ENCODE measurements at places on chromosomes 7 and 10.

GRCh38 chr7:1486571-1486970 lies 17.6 kb downstream of the INTS1 start:
- DNase-seq, result no peak

GRCh38 chr7:153934048-153934447 lies 118.2 kb upstream of the DPP6 start:
- DNase-seq, result no peak

DNA sequence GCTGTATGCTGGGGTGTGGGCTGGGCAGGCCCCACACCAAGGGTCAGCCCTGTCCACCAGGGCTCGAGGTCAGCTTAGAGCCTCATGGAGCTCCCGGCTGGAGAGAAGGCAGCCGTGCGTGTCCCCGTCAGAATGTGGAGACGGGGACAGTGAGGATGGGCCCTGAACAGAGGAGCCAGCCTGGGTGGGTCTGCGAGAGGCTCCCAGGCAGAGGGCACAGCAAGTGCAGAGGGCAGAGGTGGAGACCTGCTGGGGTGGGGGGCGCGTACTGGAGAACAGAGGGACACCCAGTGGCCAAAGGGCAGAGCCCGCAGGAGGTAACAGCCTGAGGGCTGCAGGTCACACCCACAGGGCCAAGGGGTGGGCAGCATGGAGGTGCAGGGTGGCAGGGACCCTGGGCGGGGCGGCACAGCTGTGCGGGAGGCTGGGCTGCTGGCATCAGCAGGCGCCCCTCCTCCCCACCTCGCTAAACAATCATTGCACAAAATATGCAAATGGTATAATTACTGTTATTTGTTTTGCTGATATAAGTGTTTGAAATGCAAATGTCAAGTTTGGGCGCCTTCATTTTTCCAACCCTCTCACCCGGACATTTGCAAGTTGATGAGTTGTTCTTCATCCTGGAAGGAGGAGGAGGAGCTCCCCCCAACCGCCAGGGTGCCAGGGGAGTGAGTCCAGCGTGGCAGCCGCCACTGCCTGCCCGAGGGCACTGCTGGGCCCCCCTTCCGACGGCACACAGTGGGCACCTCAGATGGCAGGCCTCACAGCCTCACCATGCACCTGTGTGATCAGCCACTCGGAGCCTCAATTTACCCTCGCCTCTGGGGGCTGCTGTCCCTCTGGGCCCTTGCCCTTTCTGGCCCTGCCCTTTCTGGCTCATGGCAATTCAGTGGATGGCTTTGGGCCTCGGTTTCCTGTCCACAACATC lies 35.0 kb downstream of the ELFN1 start:
- DNase-seq, result no peak

- no peak for DNase-seq
These were observed 43.5 kb downstream of the YKT6 start for GRCh38 chr7:44244282-44244681.

- no peak for DNase-seq
These were observed 23.7 kb downstream of the KCNH2 start for GRCh38 chr7:150954201-150954985.

DNA sequence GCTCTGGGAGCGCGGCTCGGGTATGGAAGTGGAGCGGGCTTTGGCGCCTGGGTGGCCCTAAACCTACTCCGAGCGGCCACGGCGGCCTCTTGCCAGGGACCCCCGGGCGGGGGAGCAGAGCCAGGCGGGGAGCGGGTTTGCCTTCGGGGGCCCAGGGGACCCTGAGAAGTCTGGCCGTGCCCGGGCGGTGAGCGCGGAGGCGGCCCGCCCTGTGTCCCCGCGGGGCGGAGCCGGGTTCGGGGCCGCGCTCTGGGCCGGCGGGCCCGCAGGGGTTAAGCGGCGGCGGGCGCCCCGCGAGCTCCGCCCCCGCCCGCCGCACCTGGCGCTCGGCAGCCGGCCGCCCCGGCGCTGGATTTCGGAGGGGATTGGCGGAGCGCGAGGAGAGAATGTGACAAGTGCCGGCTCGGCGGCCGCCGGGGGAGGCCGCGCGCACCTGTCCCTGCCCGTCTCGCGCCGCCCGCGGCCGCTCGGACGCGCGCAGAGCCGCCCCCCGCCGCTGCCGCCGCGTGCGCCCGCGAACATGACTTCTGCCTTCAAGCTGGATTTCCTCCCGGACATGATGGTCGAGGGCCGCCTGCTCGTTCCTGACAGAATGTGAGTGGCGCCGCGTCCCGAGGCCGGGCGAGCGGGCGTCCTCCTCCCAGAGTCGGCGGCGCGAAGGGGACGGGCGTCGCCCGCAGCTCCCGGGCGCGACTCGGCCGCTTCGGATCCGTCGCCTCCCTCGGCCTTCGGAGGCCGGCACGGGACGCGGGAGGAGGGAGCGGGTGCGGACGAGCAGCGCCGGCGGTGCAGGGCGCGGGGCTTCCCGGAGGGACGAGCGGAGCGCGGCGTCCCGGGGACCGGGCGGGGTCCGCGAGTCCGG lies at the start of gene CELF2:
Gene CELF2, plus strand, starts transcription at position 303 of the 862 bp plus-strand sequence. Its CDS starts 218 bp downstream, at position 521.
- DNase-seq, result peak; percentile 82

GRCh38 chr7:50308532-50309385 lies 4.2 kb downstream of the IKZF1 start:
- DNase-seq, result no peak

DNA sequence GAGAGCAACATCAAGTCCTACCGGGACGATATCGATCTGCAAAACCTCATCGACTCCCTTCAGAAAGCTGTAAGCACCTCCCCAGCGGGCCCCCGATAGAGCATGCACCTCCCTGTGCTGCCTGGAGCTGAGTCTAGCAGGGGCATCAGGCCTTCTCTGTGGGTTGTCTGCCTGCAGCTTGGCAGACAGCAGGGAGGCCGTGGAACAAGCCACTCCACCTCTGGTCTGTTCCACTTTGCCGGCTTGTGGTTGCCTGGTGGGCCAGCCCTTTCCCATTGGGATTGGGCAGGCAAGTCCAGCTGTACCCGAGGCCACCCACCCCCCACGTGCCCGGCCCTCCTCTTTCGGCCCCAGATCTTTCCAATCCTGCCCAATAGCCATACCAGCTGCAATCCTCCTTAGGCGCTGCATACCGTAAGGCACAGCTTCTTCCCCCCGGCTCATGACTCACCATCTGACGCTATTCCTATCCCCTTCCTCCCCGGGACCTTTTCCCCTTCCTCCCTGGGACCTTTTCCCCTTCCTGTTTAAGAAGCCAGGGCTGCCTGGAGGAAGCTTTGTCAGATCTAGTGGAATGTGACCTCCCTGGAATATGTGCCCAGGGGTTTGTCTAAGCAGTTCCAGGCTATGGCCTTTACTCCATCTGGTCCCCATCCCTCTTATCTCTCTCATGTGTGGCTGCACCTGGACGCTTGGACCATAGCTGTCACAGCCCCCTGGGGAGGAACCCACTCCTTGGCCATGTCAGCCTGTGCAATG lies 28.1 kb upstream of the SH2D4B start:
- no peak for DNase-seq

GRCh38 chr7:2257651-2258050 lies 15.6 kb downstream of the NUDT1 start:
- no peak for DNase-seq

- DNase-seq, result no peak
These were observed 294.4 kb upstream of the MKI67 start for GRCh38 chr10:128420623-128421022.

GRCh38 chr10:68781613-68782574 lies 45.4 kb upstream of the STOX1 start:
- DNase-seq, result no peak

GRCh38 chr10:49752584-49752983 lies 9.5 kb downstream of the OGDHL start:
- no peak for DNase-seq

DNA sequence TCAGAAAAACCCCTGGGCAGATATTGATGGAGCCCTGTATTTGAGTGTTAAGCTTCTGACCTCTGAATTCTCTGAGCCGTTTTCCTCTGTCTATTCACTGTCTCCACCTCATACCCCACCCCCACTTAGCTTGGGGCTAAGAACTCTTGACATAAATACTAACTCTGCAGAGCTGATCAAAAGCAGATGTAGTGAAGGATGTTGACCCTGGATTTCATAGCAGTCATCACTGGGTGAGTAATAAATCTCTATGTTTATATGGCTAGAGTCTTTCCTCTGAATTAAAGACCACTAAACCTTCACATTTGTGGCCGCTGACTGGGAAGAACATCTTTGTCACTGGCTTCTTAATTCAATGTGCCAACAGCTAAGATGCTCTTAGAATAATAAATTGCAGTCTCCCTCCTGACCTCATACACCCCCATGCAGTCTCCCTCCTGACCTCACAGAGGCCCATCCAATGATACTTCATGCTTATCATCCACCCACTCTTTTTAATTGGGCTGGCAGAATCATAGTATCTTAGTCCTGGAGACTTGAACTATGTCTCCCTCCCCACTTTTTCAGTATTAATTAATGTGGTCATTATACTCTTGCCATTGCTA lies 78.0 kb upstream of the MACROH2A2 start:
- no peak for DNase-seq

DNA sequence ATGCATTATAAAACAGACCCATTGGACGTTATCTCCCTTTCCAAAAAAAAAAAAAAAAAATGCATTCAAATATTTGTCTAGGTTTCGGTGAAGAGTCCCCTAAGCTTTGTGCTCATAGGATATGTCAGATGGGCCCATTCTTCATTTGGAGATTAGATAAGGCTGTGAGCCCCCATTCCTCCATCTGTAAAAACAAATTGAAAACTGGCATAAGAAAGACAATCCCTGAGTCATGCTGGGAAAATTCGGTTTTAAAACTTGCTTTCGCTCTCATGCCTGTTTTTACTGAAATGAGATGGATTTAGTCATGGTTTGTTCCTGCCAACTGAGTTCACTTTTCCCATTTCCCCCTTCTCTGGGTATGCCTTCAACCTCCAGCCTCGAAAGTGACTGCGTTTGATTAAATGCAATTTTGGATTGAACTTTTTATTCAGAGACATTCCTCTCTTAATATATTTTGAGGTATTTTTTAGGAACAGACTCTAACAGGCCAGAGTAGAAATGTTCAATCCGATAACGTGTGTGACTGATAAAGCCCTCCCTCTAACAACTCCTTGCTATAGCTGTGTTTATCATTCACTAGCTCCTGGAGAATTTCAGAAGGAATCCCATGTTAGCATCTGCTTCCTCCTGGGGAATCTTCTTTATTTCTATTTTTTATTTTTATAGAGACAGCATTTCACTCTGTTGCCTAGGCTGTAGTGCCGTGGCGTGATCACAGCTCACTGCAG lies 190.9 kb upstream of the LYZL2 start:
- DNase-seq, result no peak

- peak; percentile 57 for DNase-seq
These were observed 678 bp upstream of the TMEM106B start for GRCh38 chr7:12210179-12211053.

DNA sequence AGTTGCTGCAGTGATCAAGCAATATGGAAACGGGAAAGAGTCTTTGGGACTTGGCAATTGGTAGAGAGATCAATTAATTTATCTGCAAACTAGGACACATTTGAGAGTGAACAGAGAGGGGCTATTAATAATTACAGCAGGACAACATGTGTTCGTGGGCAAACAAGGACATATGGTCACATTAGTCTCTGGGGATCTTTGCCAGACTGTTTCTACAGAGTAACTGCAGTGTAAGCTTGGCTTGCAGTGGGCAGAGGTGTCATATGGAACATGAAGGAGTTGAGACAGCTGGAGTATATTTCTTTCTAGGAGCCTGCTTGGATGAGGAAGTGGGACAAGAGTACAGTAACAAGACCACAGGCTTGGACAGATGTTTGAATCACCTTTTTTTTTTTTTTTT lies 232.1 kb upstream of the LYZL1 start:
- no peak for DNase-seq

DNA sequence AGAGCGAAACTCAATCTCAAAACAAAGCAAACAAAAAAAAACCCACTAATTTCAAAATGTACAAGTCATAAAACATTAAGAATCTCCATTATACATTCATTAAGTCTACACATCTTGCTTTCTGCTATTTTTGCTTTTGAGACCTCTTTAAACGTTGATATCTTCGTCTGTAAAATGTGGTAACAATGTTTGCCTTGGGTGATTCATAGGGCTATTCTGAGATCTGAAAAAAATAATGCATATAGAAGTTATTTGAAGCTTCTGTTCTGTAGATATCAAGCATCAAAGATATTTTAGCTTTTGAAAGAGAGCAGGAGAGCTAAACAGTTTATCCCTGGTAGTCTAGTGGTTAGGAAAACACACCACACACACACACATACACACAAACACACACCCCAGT lies 158.1 kb upstream of the PLXDC2 start:
- DNase-seq, result no peak

All from transverse colon (tissue), 4 donors.